ENCODE measurements at places on chromosomes 7 and 10.

- no peak for DNase-seq
Observed at GRCh38 chr10:1274111-1274661, 218.0 kb downstream of the WDR37 start.

- DNase-seq, result no peak
Observed at GRCh38 chr7:70726294-70726693, 405.6 kb upstream of the GALNT17 start.

DNA sequence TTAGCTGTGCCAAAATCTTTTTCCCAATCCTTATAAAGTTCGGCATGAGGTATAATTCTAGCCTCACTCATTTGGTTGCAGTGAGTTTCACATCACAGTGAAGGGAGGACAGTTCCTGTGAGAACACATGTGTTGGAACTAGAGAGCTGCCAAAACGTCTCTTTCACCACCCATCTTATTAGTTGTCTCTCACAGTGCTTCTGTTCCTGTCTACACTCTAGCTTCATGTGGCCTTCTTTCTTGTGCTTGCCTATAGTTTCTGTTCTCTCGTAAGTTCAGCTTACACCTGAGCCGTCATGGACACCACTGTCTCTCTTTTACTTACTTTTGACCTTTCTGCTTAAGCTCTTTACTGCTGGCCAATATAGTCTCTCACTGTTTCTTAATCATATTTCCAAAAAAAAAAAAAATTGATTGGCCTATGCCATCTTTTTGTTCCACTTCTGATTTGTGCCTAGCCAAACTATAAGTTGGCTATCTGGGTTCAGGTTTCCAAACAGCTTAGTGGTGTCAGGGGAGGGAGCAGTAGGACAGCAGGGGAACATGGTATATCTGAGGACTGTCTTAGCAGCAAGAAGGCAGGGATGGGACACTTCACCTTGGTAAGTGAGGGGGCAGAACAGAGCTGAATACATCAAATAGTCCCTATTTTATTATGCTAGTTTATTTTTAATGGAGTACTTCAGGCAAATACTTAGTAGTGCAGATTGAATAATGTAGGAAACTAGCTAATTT lies 38.0 kb downstream of the ZNRF2 start:
- no peak for DNase-seq

GRCh38 chr10:44881649-44882048 lies 29.5 kb upstream of the TMEM72 start:
- DNase-seq, result no peak

DNA sequence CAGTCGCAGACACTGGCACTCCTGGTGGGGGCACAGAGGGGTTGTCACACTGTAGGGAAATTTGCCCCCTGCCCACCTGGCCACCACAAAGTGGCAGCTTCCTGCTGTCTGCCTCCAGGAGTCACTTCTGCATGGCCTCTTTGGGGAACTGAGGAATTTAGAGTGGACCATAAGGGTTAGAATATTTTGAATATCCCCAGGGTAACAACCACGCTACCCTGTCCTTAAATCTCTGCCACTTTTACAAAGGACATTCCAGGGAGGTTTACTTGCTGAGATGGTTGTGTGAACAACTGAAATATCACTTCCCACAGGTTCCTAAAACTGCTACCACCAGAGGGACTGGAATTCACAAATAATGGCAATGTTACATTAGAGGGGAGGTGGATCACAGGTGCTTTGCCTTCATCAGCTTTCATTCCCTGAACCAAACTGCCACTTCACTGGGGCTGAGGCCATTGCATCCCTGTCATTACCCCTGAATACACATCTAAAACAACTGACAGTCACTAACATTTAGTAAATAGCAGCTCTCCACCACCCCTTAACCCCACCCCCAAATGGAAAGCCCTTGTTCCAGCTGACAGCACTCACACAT lies 88.1 kb upstream of the IFRD1 start:
- no peak for DNase-seq

DNA sequence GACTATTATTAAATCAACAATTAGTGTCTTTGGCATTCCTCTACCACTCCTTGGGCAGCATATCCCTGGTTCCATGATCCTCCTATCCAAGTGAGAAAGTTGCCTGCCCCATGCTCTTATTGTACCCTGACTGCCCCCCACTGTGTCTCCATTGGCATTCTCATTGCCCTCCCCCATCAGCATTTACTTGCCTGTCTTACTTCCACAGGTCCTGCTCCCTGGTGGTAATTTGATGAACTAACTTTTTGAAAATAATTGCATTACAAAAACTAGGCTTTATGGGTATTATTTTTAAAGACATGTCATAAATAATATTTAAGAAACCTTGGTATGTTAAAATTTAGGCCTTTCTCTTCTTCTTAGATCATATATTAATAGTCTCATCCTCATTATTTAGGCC lies 346.4 kb downstream of the PCLO start:
- no peak for DNase-seq

- no peak for DNase-seq
Observed at GRCh38 chr10:114489521-114490310, 85.4 kb upstream of the AFAP1L2 start.

- no peak for DNase-seq
Observed at GRCh38 chr7:151837285-151838042, 39.5 kb downstream of the PRKAG2 start.

- DNase-seq, result no peak
Observed at GRCh38 chr7:133645884-133646391, 393.1 kb downstream of the EXOC4 start.

DNA sequence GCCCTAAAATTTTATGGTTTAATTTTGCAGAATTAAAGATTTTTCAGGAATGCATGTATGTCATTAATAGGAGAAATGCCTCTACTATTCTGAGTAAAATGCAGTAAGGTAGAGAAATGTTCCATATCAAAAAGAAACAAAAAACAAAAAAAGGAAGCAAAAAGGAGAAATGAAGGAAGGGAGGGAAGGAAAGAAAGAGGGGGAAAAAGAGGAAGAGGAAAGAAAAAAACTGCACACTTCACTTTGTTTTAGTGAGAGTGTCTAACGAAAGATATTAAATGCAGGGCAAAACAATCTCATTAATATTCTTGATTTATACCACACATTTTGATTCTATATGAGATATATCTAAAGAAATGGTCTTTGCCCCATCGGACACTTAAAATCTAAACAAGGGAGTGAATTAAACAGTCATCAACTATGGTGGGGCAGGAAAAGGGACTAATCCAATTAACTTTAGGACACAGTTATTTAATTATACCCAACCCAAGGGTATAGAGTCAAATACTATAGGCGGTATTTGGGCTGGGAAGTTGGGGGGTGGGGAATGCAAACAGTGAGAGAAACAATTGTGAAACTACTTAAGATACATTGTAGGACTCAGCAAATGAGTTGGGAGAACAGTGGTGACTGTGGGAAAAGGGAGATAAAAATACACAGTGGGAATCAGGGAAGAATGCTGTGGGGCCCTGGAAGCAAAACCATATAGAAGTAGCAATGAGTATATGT lies 27.0 kb downstream of the IMMP2L start:
- no peak for DNase-seq

DNA sequence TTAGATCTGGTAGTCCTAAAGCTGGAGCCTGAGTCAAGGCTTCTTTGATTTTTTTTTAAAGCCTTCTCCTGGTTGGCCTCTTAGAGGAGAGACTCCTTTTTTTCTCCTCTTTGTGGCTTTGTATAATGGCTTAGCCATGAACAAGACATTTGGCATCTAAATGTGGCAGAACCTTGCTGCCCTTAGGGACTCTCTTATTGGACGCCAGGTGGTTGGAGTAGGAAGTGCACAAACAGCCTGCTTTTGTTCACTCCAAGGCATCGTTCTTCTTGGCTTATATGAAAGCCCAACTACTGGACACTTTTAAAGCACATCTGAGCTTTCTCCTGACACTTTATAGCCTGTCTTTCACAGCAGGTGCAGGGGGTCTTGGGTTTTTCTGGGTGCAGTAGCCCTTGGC lies 25.0 kb downstream of the ZPBP start:
- DNase-seq, result no peak

All from NCI-H2107 (cell line).